Activated T-helper 1 cell treated with anti-CD3 and anti-CD28 coated beads, Interleukin-2, amount 50 U/mL, for 16 hours (primary cell): ENCODE measurements at places on chromosomes 6 and 20.

- no peak for DNase-seq
Measured at GRCh38 chr6:42392833-42393232, 58.9 kb downstream of the TRERF1 start.

- no peak for DNase-seq
Measured at GRCh38 chr6:5333658-5334057, 72.3 kb downstream of the FARS2 start.

- DNase-seq: no peak
Measured at GRCh38 chr20:401682-402495, 6.2 kb upstream of the RBCK1 start.

DNA sequence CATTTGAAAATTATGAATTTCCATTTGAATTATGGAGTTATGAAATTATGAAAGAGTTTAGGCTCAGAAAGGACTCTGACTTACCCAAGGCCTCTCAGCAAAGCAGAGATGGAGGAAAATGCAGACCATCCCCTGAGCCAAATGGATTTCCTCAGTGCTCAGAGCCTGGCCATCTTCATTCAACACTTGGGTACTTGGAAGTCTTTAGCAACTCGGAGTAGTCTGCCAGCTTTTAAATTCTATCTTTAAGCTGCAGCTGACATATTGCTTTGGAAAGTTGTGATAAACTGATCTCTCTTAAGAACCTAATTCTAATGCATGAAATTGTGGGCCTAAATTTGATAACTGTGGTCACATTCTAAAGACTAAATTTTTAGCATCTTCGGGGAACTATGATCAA, 315.4 kb downstream of the SAMD5 start:
- no peak for DNase-seq

DNA sequence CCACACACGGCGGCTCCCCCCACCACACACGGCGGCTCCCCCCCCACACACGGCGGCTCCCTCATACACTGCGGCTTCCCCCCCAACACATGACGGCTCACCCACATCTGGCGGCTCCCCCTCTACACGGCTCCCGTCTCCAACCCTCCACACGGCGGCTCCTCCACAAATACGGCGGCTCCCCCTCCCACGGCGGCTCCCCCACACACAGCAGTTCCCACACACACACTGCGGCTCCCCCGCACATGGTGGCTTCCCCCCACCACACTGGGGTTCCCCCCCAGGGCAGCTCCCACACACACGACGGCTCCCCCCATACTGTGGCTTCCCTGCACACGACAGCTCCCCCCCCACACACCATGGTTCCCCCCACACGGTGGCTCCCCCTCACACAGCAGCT, 98.0 kb downstream of the TTLL2 start:
- no peak for DNase-seq

GRCh38 chr6:128899341-128900050, 16.6 kb downstream of the LAMA2 start:
- no peak for DNase-seq

DNA sequence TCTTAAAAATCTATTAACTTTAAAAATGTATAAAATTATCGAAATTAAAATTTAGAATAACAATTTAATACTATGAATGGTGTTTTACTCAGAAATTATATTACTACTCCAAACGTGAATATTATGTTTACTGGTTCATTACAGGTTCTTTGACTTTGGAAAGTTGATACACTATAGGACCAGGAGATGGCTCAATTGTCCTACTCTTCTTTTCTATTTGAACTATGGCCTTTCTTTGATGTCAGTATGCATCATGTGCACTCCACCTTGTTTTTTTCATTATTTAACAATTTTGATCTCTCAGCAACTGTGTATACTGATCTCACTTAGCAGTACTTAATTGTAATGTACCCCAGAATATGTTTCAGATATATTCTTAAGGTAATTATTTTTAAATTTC, 391.5 kb upstream of the MANEA start:
- DNase-seq: no peak
